ENCODE measurements at places on chromosomes 6 and 20. TPM values are rescaled to one million over a fixed set of nuclear protein-coding genes. Genes with fewer than 3 reads are reported as not detected.

DNA sequence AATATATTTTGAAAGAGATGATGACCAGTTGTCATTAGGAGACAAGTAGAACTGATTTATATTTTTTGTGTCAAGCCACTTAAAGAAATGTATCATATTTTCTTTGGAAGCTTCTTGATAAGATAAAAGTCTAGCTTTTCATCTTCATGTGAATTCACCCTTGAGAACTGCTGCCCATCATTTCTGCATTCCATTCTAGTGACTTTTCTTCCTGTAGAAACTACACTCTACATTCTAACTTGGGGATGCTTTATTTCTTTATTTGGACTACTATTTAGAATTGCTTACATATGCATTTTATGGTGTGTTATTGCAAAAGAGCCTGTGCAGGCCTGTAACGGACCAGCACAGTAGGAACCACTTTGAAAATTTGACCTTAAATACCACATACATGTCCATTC lies 335.0 kb upstream of the KCNQ5 start:
- no peaks in the 10 kb centered on the region for H3K36me3 ChIP-seq
- no peaks in the 10 kb centered on the region for H3K4me1 ChIP-seq
- H3K27me3 ChIP-seq = no peaks in the 10 kb centered on the region
- no peak for ATAC-seq
- no peak overlapping the region for H3K27ac ChIP-seq

- H3K36me3 ChIP-seq = no peaks in the 10 kb centered on the region
- no peak for ATAC-seq
- H3K27me3 ChIP-seq = no peaks in the 10 kb centered on the region
- H3K4me1 ChIP-seq = no peaks in the 10 kb centered on the region
Measured at GRCh38 chr6:115838763-115839401, 221.8 kb downstream of the FRK start.

DNA sequence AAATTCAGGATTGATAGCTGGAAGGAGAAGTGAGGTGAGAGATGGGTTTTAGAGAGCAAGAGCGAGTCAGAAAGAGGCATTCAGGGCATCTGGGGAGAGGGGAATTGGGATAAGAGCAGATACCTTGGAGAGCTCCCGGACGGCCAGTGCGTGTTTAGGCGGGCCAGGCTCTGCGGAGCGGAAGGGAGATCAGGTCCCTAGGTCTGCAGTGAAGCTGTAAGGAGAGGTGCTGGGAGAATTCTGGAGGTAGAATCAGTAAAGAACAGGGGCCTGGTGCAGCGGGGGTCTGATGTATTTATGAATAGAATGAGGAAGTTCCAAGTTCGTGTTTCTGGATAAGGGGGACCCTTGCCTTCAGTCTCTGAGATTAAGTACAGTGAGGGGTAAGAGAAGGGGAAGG lies 47.4 kb upstream of the FAM83D start:
- no peak for ATAC-seq
- no peaks in the 10 kb centered on the region for H3K36me3 ChIP-seq
- H3K27me3 ChIP-seq = peaks cover 87% of the 10 kb centered on the region
- no peak overlapping the region for H3K27ac ChIP-seq

DNA sequence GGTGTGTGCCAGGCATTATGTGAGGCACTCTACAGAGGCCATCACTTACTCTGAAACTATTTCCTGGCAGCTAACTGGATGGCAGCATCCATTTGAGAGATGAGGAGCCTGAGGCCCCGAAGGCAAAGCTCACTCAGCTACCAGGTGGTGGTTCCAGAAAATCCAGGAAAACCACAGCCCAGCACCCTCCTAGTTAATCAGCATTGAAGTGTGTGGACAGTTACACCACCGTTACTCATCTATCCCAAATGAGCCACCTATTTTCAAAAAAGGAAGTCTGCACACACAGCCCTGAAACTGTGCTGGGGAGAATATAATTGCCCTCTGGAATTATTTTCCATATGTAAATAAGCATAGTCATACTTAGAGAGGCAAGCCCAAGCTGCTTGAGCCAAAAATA lies 67.4 kb downstream of the CNBD2 start:
- no peaks in the 10 kb centered on the region for H3K36me3 ChIP-seq
- H3K27me3 ChIP-seq = no peaks in the 10 kb centered on the region
- no peaks in the 10 kb centered on the region for H3K4me1 ChIP-seq
- no peak overlapping the region for H3K4me3 ChIP-seq

DNA sequence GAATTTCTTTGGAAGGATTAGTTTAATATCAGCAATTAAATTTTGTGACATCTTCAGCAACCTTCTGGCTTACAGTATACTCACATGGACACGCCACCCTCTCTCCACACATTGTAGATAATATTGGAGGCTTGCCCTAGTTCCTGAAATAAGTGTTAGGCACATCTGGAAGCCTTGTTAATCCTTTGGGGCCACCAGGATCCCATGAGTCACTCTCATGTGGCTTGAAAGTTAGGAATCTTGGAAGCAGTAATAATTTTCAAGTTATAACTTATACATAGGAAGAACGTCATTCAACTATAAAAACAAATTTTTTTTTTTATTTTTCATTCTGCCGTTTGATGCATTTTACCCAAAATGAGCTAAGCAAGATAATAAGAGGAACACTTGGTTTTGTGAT lies 20.5 kb downstream of the LAMA4 start:
- no peaks in the 10 kb centered on the region for H3K27me3 ChIP-seq
- peak overlapping the region; percentile 86 for H3K27ac ChIP-seq
- no peaks in the 10 kb centered on the region for H3K36me3 ChIP-seq
- no peak for ATAC-seq

- no peak overlapping the region for H3K27ac ChIP-seq
- no peak overlapping the region for H3K4me3 ChIP-seq
- ATAC-seq = peak; percentile 70
- H3K27me3 ChIP-seq = no peaks in the 10 kb centered on the region
- peaks cover 49% of the 10 kb centered on the region for H3K4me1 ChIP-seq
Measured at GRCh38 chr6:35737413-35738211, 780 bp downstream of the ARMC12 start.

- no peaks in the 10 kb centered on the region for H3K36me3 ChIP-seq
- H3K4me1 ChIP-seq = no peaks in the 10 kb centered on the region
- H3K27me3 ChIP-seq = peaks cover 28% of the 10 kb centered on the region
- no peak overlapping the region for H3K4me3 ChIP-seq
- ATAC-seq = no peak
Measured at GRCh38 chr6:52253494-52253893, 9.2 kb upstream of the IL17F start.

DNA sequence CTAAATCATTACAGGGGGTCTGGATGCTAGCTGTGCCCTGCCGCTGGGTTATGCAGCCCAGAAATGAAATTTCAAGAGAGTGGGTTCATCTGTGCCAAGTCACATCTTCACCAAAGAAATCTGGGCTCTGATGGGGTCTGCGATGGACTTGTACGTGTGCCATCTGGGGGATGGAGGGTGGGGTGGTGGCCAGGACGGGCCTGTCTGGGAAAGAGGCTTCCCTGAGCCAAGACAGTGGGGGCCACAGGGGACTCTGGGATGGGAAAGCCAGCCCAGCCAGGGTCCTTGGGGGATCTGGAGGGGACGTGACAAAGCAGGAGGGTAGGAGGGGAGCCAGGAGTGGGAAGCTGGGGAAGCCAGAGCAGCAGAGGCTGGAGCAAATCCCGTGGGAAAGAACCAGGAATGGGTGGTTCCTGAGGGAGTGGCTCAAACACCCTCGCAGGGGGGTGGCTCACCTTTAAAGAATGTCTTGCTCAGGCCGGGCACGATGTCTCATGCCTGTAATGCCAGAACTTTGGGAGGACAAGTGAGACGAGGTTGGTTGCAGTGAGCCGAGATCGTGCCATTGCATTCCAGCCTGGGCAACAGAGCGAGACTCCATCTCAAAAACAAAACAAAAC lies 36.3 kb upstream of the SULF2 start:
- peaks cover 10% of the 10 kb centered on the region for H3K27me3 ChIP-seq
- ATAC-seq = no peak
- no peak overlapping the region for H3K27ac ChIP-seq

GRCh38 chr6:65646544-65646943 lies 60.5 kb downstream of the EYS start:
- ATAC-seq = no peak

- no peaks in the 10 kb centered on the region for H3K36me3 ChIP-seq
- no peak overlapping the region for H3K27ac ChIP-seq
- no peak overlapping the region for H3K4me3 ChIP-seq
Measured at GRCh38 chr6:159973951-159974350, 5.1 kb downstream of the IGF2R start.

DNA sequence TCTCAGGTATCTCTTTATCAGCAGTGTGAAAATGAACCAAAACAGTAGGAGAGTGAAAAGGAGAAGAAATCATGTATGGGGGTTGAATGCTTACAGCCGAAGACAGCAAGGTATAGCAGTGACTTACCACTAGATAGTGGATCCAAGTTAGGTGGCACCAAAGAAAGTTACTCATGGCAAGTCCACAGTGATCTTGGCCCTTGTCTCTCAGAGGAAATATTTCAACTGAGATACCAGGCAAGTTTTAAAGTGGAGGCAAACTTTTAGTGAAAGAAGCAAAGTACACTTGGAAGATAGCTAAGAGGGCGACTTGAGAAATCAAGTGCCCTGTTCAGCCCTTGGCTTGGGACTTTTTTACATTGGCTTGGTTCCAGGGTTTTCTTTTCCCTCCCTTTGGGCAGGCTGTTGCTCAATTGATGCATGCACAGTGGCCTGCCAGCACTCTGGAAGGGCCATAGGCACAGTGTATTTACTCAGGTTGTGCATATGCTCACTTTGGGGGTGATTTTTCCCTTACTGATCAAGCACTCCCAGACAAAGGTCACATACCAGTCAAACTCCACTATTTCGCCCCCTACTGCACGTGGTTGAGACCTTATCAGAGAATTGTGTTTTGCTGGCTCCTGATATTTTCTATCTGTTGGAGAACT lies 329.5 kb upstream of the KHDRBS2 start:
- no peaks in the 10 kb centered on the region for H3K4me1 ChIP-seq
- no peak overlapping the region for H3K4me3 ChIP-seq
- no peak for ATAC-seq

DNA sequence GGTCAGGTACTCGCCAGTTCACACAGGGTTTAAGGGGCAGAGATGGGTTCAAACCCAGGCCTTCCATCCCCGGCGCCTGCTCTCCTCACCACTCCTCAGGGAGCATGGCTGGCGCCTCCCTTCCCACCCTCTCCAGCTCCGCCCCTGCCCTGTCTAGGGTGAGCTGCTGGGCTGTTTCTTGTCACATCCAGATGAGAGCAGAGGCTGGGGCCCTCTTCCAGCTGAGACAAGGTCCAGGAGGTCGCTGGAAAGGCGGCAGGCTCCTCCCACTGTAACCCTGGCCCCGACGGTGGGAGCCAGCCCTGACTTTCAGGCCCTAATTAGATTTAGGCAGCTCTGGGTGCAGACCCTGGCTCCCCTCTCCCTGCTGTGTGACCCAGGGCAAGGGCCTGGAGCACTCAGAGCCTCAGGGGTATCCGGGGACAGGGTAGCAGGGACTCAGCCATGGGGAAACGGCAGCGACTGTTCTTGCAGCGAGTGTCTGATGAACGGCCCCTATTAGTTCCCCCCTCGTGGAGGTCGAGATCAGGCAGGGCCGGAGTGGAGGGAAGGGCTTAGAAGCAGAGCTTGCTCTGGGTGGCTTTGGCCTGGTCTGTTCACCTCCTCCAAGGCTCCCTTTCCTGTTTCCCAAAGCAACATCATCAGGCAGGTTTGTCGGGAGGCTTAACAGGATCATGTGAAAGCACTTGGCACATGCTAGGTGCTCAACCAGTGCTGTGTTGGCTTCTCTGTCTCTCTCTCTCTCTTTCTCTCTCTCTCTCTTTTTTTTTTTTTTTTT lies 33.4 kb downstream of the SNAI1 start:
- peaks cover 9% of the 10 kb centered on the region for H3K4me1 ChIP-seq
- peaks cover 6% of the 10 kb centered on the region for H3K27me3 ChIP-seq
- no peaks in the 10 kb centered on the region for H3K36me3 ChIP-seq
- H3K4me3 ChIP-seq = no peak overlapping the region
- no peak for ATAC-seq
- no peak overlapping the region for H3K27ac ChIP-seq

DNA sequence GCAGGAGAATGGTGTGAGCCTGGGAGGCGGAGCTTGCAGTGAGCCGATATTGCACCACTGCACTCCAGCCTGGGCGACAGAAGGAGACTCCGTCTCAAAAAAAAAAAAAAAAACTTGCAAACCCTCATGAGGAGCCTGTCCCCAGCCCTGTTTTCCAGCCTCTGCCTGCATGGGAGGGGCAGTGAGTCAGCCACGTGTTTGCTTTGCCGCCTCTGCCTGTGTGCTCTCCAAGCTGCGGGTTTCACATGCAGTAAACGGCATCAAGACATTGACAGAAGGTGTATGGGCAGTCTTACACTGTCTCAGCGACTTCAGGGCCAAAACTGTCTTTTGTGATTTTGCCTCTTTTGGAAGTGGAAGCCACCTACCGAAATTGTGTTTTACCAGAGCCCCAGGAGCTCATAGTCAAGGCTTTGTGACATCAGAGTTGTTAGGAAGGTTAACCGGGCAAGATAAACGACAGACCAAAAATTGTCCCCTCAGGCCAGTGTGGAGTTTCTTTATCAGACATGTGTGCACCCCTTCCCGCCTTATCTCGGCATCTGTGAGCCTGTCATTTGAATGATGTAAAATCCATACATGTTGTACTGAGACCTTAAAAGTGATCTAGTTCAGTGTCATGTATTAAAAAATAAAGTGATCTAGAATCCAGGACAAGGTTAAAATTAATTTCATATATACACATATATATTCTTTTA lies 52.9 kb downstream of the RPP40 start:
- H3K4me3 ChIP-seq = no peak overlapping the region
- peaks cover 87% of the 10 kb centered on the region for H3K36me3 ChIP-seq
- H3K27me3 ChIP-seq = no peaks in the 10 kb centered on the region
- no peak overlapping the region for H3K27ac ChIP-seq

- no peaks in the 10 kb centered on the region for H3K4me1 ChIP-seq
- no peak overlapping the region for H3K4me3 ChIP-seq
- H3K27ac ChIP-seq = no peak overlapping the region
- peaks cover 77% of the 10 kb centered on the region for H3K27me3 ChIP-seq
- no peaks in the 10 kb centered on the region for H3K36me3 ChIP-seq
- ATAC-seq = no peak
Measured at GRCh38 chr20:63551068-63551467, 2.9 kb upstream of the FNDC11 start.

- no peak overlapping the region for H3K27ac ChIP-seq
- ATAC-seq = no peak
- no peak overlapping the region for H3K4me3 ChIP-seq
- no peaks in the 10 kb centered on the region for H3K27me3 ChIP-seq
- no peaks in the 10 kb centered on the region for H3K36me3 ChIP-seq
Measured at GRCh38 chr6:4931530-4932227, 72.2 kb downstream of the RPP40 start.

GRCh38 chr6:22236626-22237414 lies 60.0 kb downstream of the PRL start:
- no peak overlapping the region for H3K4me3 ChIP-seq
- no peak overlapping the region for H3K27ac ChIP-seq
- no peaks in the 10 kb centered on the region for H3K27me3 ChIP-seq
- no peaks in the 10 kb centered on the region for H3K36me3 ChIP-seq
- peak; percentile 89 for ATAC-seq

- H3K36me3 ChIP-seq = no peaks in the 10 kb centered on the region
- no peaks in the 10 kb centered on the region for H3K4me1 ChIP-seq
- ATAC-seq = no peak
- no peak overlapping the region for H3K27ac ChIP-seq
- H3K4me3 ChIP-seq = no peak overlapping the region
Measured at GRCh38 chr6:5617179-5617578, 355.9 kb downstream of the FARS2 start.

The COL12A1 gene
- total RNA-seq = 146 TPM

The PNLDC1 gene
- not detected for total RNA-seq

The BMP7 gene
- 1.2 TPM for total RNA-seq

The BFSP1 gene
- total RNA-seq = 2.0 TPM

The TREML2 gene
- total RNA-seq = 0.27 TPM

The DCDC2 gene
- total RNA-seq = 0.15 TPM

The RSPO3 gene
- total RNA-seq = 68.7 TPM

The HTR1E gene
- total RNA-seq = 0.81 TPM

The SFTA2 gene
- not detected for total RNA-seq
